ENCODE measurements at places on chromosomes 6 and 20.

DNA sequence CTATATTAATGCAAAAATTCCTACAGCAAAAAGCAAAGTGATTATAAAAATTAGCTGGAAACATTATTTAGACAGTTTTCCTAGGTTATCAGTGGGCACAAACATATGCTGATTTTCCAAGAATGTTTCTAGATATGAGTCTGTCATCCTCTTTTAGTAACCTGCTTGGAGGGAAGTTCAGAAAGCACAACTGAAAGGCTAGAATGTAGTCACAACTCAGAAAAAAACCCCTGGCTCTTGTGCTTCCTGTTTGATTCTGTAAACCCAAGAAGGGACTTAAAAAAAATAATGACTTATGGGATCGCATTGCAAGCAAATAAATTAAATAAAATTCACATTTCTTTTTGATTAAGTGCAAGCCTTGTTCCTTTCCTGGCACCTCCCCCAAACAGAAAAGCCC is 708.4 kb upstream of the EPHA7 start:
- no peak for DNase-seq

- no peak for DNase-seq
Observed at GRCh38 chr20:38065764-38066375, 32.3 kb downstream of the RPRD1B start.

GRCh38 chr20:25085756-25086495 is 4.0 kb upstream of the VSX1 start:
- no peak for DNase-seq

GRCh38 chr6:146113084-146113623 is 84.3 kb downstream of the GRM1 start:
- no peak for DNase-seq

DNA sequence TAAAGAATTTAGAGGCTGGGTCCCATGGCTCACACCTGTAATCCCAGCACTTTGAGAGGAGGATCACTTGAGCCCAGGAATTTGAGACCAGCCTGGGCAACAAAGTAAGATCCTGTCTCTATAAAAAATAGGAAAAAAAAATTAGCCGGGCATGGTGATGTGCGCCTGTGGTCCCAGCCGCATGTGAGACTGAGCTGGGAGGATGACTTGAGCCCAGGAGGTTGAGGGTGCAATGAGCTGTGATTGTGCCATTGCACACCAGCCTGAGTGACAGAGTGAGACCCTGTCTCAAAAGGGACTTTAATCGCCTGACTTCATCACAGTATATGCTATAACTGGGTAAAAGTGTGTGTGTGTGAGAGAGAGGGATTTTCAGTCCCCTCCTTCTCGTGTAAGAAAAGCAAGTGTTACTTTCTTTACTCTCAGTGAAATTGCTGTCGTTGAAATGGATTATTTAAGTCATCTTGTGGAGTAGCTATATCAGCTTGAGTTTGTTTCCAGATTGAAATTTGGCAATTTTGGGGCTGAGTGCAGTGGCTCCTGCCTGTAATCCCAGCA is 7.5 kb downstream of the NCOA3 start:
- DNase-seq, result no peak
